ENCODE measurements at places on chromosomes 7 and 10.
A peak's percentile ranks its signal among the peaks of the same experiment; 100 is the strongest.

- no peak for DNase-seq
Observed at GRCh38 chr10:93516006-93516380, 19.6 kb downstream of the CEP55 start.

DNA sequence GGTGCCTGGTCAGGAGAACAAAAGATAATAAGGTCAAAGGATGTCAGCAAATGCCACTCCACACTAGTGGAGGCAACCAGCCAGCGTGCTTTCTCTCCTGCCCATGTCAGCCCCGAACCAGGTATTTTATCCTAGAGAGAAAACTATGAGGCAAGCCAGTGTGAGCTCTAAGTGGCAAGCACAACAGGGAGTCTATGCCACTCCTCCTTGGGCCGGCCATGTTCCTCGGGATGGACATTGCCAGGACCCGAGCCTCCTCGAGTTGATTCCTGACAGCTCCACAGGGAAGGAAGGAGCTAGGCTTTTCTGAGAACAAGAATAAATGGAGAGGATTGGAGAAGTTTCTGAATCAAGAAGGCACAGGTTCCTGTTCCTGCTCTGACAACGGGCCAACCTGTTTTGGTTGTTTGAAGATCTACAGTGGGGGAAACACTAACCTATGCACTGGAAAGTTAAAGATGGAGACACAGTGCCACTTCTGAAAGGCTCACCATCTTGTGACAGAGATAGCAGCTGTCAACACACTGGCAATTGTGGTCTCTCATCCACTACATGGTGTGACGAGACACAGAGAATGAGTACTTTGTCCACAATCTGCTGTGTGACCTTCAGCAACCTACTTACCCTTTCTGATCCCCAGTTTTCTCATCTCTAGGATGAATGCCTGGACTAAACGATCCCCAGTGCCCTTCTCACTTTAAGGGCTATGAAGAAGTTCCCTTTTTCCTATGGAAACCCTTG lies 28.8 kb downstream of the ABLIM1 start:
- no peak for DNase-seq

DNA sequence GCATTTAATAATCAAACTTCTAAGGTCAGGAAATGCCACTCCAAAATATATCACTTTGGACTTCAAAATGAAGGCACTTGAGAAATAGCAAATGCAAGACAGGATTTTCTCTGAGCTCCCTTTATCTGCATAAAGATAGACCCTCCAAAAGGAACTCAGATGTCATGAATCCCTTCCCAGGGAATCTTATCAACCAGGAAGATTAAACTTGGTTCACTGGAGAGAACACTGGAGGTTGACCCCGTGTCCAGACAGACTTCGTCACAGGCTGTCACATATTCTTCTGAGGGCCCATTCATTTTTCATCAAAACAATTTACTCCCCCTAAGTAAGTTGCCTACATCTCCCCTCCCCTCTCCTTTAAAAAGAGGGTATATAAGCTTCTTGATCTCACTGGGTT lies 21.2 kb downstream of the IFIT3 start:
- DNase-seq: no peak

- DNase-seq: no peak
Observed at GRCh38 chr7:98869027-98869596, 702 bp downstream of the TMEM130 start.

DNA sequence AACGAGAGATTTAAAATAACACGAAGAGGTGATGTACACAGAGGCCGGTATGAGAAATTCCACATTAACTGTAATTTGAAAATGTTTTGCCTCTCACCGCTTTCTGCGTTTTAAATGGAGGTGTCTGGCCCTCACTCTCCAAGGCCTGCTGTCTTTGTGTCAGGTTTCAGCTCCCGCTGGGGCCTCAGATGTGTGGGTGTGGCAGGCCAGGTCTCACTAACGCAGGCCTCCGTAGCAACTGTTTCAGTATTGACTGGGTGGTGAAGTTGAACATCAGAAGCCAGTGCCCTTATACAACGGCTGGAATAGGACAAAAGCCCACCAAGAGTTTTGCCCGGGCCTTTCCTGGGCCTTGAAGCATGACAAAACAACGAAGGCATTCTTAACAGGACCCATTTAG lies 303.1 kb downstream of the ADARB2 start:
- peak; percentile 37 for DNase-seq

Measured in NCI-H774 (cell line).